ENCODE measurements at places on chromosomes 11 and 22. TPM values are rescaled to one million over a fixed set of nuclear protein-coding genes. Genes with fewer than 3 reads are reported as not detected.
A peak's percentile ranks its signal among the peaks of the same experiment; 100 is the strongest.

The SSRP1 gene
- polyA plus RNA-seq = 132 TPM

The CCDC15 gene
- polyA plus RNA-seq = 2.6 TPM

The MRGPRX3 gene
- not detected for polyA plus RNA-seq

The SLC25A45 gene
- 3.7 TPM for polyA plus RNA-seq

The BDNF gene
- 2.0 TPM for polyA plus RNA-seq

The SLC22A6 gene
- 81.1 TPM for polyA plus RNA-seq

The PRG3 gene
- not detected for polyA plus RNA-seq

The MED15 gene
- 52.3 TPM for polyA plus RNA-seq

The LMO1 gene
- polyA plus RNA-seq = 8.7 TPM

- DNase-seq = no peak
Observed at GRCh38 chr11:107493117-107493516, 35.5 kb upstream of the CWF19L2 start.

GRCh38 chr11:13880634-13881033 is 81.9 kb upstream of the SPON1 start:
- no peak for DNase-seq

DNA sequence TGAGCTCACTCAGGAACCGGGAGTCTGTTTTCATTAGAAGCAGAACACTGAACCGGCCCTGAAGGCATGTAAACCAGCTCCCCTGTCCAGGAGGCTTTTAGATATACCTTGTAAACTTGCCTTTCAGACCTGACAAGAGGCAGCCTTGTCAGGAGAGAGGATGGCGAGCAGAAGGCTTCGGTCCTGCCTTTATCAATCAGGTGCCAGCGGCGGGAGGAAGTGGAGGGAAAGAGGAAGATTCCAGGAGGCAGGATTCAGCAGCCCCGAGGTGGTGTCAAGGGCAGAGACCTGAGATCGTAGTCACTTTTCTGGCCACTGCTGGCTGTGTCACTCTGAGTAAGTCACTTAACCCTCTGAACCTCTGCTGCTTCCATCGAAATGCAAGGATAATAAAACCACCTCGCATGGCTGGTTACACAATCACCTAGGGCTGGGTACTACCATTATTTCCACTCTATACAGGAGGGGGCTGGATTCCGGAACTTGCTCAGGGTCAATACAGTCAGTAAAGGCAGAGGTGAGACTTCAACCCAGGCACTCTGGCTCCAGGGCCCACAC is 181.0 kb downstream of the CHST1 start:
- no peak for DNase-seq

- DNase-seq = peak; percentile 87
Observed at GRCh38 chr11:48109046-48109666, 107.5 kb upstream of the OR4B1 start.

DNA sequence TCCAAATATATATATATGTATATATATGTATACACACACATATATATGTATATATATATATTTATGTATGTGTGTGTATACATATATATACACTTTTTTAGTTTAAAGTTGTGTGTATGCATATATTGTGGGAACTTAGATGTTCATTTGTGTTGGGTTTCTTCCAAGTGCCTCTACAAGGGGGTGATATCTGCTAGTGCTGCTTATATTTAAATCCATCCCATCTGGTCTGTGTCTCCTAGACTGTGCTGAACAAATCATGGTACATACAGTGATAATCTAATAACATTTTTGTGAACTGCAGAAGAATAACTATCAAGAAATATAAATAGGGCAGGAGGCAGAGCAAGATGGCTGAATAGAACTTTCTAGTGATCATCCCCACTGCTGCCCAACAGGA is 696.4 kb downstream of the LRRC4C start:
- DNase-seq = peak; percentile 4

GRCh38 chr11:5467527-5467926 is 18.4 kb downstream of the OR51I2 start:
- DNase-seq = no peak

GRCh38 chr22:25747245-25747944 is 5.4 kb downstream of the MYO18B start:
- DNase-seq = no peak

- no peak for DNase-seq
Observed at GRCh38 chr11:115872416-115872815, 368.2 kb upstream of the CADM1 start.

GRCh38 chr22:25848954-25849353 is 107.0 kb downstream of the MYO18B start:
- DNase-seq = no peak

- no peak for DNase-seq
Observed at GRCh38 chr11:112016088-112016764, 9.0 kb upstream of the DLAT start.

Measured in spinal cord (tissue), 10 donors.